Mucosa of gallbladder (tissue), 1 donor: ENCODE measurements at places on chromosomes 13 and 19. TPM values are rescaled to one million over a fixed set of nuclear protein-coding genes. Genes with fewer than 3 reads are reported as not detected.

DNA sequence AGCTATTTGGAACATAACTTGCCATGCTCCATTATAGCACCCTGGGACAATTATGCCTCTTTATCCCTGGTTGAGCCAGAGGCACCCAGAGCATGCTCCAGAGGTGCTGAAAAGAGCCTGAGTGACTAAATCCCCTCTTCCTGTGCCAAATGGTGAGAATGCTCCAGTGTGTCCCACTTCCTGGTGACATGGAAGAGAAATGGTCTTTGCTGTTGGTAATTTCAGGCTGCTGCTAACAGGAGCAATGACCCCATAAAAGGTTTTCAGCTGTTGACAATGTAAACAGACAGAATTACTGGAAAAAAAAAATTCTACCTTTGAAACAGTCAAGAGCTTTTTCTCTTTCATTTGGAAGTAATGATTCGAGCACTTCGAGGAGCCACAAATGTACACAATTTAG is 341.8 kb downstream of the FGF9 start:
- no peak for DNase-seq

DNA sequence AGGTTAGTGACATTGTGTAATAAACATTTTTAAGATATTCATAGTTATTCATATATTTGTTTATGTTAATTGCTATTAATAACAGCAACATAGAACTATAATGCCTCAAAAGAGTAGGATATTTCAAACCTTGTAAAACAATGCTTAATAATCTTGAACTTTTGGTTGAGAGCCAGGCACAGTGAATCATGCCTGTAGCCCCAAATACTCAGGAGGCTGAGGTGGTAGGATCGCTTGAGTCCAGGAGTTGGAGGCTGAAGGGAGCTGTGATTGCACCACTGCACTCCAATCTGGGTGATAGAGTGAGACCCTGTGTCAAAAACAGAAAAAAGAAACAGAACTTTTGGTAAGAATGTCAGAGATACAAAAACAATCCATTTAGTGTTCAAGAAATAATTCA is 213.9 kb upstream of the SLITRK1 start:
- DNase-seq: no peak

DDX39A gene
- total RNA-seq: 46.4 TPM

DNA sequence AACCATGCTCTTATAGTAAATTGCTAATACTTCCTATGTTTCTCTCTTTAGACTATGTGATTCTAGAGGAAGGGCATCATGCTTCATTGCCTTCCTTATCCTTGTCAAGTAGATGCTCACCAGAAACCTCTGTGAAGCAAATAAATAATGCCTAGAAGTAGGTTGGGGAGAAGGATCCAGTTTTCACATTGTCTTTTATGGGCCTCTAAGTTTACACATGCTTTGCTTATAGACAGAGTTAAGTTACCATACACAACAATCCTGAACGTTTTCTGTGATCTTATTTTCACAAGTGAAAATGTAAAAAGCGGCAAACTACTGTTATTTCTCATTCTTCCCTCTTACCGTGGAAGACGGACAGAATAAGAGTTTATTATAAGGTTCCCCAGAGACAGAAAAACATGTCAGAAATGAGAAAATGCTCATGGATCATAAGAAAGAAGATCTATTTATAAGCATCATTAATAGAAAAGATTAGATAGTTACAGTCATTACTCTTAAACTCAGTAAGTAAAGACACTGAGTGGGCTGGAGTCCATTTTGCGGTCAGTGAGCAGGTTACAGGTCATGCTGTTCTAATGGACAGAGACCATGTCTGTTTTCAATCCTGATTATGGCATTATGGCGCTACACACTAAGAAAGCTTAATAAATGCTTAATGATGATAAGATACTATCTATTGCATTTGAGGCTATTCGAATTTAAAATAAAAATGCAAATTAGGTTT is 723.9 kb downstream of the PCDH9 start:
- DNase-seq: no peak

FSD1 gene
- 1.3 TPM for total RNA-seq

- no peak for DNase-seq
Observed at GRCh38 chr13:113397608-113398425, 33.9 kb upstream of the GRTP1 start.

GRCh38 chr19:39599116-39599515 is 3.2 kb upstream of the LGALS13 start:
- peak; percentile 17 for DNase-seq

CAPN12 gene
- 206 TPM for total RNA-seq

LHB gene
- total RNA-seq: not detected

DNA sequence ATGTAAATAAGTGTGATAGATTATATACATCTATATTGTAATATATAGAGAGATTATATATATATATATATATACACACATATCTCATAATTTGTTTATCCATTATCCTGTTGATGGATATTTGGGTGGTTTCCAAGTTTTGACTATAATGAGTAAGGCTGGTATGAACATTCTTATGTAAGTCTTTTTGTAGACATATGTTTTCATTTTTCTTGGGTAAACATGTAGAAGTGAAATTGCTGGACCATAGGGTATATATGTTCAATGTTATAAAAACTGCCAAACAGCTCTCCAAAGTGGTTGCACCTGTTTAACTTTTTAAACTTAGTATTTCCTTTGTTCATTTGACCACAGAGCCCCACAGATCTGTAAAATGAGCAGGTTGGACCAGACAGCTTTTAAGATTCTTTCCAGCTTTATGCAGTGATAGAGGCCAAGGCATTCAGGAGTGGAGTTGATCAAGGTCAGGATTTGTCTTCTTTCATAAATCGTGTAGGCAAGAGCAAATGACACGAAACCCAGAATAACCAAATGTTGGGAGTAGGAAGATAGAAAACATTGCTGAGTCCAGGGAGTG is 21.7 kb upstream of the KATNAL1 start:
- DNase-seq: no peak

SYT3 gene
- total RNA-seq: 0.32 TPM

GRCh38 chr13:48494874-48495273 is 38.0 kb downstream of the RCBTB2 start:
- DNase-seq: no peak

GRCh38 chr19:16814526-16815100 is 14.6 kb upstream of the SIN3B start:
- DNase-seq: no peak

DNA sequence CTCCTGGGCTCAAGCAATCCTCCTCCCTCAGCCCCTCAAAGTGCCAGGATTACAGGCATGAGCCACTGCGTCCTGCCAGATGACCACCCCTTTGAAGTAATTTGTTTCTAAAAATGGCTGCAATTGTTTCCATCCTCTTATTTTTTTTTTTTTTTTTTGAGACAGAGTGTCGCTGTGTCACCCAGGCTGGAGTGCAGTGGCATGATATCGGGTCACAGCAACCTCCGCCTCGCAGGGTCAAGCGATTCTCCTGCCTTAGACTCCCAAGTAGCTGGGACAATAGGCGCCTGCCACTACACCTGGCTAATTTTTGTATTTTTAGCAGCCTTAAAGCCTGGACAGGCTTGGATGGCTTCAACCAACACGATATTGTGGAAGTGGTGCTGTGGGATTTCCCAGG is 22.3 kb upstream of the DPP9 start:
- DNase-seq: no peak

ZNF264 gene
- 50.4 TPM for total RNA-seq

DNA sequence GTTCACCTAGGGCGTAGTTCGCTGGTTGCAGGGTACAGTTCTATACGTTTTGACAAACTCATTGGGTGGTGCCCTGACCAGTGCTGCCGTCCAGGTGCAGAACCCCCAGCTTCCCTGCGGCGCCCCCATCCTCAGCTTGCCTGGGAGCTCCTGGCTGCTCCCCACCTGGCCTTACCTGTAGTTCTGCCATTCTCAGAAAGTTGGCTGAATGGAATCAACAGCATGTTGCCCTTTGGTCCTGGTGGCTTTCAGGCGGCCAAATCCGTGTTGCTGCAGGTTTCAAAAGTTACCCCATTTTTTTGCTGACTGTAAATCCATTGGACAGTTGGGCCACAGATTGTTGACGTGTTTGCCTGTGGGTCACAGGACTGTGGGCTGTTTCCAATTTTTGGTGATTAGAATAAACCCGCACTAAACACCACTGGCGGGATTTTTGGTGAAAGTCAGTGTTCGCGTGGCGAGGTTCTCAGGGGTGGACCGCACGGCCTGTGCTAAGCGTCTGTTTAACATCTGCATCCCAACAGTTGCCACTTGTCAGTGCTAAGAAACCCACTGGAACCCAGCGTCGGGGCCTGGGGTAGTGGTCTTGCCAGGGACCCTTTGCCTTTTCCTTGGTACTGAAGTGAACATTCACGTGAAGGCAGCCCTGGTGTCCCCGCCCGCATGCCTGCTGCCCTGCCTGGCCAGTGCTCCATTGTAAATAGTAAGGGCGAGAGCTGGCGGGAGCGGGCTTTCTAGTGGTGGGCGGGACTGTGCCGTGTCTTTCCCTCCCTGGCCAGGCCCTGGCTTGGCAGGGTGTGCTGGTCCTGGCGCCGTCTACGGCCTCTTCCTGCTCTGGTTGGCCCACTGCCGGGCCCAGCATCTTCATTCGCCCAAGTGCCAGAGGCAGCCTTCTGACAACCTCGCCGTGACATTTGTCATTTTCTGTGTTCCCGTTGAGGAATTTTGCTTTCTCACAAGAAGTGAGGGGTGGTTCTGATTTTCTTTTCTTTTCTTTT is 3.3 kb downstream of the DOT1L start:
- peak; percentile 82 for DNase-seq
